ENCODE measurements at places on chromosomes 3 and 15.

DNA sequence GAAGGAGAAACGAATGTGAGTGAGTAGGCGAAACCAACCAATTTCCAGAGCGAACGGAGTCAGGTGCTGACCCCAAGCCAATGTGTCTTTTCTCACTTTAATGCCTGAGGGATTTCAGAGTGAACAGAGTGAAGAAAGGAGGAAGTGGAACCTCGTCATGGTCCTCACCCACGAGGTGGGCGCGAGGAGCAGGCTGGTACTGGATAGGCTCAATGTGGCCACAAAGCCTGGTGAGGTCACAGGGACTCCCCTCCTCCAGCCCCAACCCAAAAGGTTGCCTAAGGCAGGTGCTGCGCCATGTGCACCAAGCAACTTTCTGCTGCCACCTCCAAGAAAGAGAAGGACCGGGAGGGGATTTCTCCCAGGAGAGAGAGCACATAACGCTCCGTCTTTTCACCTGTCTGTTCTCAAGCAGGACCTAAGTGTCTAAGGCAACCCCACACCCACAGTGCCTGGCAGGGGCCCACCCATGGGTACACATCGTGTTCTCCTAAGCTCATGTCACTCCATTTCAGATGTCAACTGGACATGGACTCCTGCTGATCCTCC is 3.8 kb downstream of the NRROS start:
- DNase-seq: no peak

DNA sequence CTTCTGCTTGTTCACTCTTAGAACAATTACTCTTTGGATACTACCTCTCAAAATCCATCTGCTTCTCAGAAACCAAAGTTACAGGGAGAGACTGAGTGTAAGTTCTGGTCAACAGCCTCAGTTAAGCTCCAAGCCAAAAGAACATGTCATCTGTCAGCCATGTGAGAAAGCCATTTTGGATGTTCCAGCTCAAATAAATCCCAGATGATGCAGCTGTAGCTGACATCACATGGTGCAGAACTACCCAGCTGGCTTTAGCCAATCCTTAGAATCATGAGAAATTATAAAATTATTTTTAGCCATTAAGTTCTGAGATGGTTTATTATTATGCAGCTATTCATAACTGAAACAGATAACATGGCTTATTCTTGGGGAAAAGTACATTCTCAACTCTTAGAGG is 696.0 kb downstream of the ZNF385D start:
- no peak for DNase-seq

DNA sequence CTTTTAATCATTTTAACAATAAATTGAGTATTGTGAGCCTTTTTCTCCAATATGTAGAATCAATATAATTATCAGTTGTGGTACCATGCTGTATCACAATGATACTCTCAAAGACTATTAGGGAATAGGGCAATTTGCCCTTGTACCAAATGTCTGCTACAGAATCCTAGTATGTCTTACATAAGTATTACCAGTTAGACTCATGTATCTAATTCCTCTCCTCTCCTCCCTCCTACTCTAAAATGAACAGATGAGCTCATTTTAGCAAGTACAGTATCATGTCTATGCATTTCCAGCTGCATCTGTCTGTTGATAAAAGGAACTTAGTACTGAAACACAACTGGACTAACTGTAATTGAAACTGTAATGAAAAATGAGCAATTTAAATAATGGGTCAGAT is 124.3 kb upstream of the ATP11B start:
- no peak for DNase-seq

DNA sequence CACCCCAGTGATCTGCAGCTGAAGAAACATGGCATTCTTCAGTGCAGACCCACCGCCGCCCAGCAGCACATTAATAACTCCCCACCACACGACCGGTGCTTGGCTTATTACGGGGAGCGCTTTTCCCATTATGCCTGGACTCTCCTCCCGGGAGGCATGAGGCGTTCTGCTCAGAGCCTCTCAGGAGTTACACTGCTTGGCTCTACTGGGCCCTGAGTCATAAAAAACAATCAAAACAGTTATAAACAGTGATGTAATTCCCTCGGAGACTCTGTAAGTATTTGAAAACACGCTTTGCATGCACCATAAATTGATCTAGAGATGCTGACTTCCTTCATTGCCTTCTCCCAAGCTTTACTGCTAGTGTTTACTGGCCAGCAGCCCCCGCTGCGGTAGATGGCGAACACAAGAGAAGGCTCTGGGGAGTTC is 77.1 kb upstream of the SNRPA1 start:
- no peak for DNase-seq

GRCh38 chr3:177211503-177212277 is 14.4 kb upstream of the TBL1XR1 start:
- DNase-seq: no peak

DNA sequence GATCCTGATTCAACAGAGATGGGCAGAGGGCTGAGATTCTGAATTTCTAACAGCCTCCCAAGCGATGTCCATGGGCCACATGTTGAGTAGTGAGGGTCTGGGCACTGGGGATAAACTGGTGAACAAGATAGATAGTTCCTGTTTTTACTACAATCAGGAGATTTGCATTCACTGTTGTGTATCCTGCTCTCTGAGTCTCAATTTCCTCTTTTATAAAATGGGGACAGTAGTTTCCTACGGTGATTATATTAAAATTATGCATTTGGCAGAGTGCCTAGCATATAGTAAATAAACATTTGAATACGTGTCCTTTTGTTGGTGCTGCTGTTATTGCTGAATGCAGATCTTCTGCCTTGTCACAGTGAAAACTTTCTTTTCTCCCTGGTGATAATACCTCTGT is 102.5 kb downstream of the MYH15 start:
- DNase-seq: no peak

DNA sequence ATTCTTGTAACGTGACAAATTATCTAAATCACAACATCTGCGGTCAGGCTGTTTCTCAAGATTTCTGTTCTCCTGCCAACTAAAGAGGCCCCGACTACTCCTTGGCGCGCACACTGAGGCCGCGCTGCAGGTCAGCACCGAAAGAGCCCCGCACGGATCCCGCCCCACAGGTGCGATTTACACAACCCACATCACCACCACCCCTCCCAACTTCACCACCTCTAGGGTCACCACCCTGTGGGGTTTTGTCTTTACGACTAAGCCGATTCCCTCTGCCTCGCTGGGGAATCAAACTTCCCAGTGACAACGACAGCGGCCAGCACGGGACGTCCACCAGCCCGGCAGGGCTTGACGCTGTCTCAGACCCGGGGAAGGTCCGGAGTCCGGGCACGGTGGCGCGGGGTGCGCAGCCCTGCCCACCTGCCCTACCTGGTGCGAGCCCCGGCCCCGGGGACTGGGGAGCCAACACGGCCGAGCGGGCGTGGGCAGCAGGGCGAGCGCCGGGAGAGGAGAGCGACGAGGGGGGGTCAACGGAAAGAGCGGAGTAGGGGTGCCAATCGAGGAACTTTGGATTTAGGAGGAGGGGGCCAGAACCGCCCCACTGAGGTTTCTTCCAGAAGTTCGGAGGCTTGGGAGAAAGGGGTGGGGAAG is 764 bp downstream of the UACA start:
- DNase-seq: no peak

DNA sequence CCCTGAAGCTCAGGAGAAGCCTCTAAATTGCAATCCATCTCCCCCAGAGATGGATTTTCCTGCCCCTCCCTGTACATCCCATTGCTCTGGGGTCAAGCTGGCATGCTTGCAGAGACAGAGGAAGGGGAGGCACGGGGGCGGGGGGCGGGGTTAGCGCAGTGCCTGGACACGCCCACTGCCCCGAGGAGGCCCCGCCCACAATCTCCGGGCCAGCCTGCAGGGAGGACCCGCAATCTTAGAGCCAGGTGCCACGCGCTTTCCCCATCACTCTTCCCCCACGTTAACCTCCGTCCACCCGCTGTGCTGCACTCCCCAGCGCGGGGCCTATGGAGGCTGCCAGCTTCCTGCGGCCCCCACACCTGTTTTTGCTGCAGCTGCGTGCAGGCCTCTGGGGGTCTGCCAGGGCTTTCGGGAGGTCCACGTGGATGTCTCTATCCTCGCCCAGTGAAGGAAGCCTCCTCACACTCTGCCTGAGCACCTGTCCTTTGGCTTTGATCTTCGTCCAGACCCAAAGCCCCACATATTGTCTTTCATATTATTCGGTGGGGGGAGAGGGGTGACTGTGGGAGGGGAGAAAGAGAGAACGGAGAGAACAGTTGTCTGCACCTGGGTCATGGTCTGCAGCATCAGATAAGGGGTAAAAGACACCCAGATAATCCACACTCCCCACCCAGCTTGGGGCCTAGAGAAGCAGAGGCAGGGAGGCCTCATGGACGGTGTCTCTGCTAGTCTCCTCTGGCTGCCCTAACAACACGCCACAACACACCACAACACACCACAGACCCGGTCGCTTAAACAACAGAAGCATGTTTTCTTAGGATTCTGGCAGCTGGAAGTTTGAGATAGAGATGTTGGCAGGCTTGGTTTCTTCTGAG is 118.0 kb upstream of the MEF2A start:
- DNase-seq: no peak

DNA sequence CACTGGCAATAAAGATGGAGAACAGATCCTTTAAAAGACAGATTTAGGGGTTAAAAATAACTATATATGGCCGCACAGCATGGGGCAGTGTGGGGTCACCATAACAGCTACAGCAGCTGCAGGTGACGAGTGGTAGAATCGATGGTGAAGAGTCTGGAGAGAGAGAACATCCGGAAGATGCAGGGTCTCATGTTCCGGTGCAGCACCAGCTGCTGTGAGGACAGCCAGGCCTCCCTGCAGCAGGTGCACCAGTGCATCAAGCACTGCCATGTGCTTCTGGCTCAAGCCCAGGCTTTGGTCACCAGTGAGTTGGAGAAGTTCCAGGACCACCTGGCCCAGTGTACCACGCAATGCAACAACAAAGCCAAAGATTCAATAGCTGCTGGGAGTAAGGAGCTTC is 93.7 kb upstream of the IMPG2 start:
- no peak for DNase-seq

- DNase-seq: no peak
Observed at GRCh38 chr3:10192953-10193691, 28.4 kb downstream of the IRAK2 start.

- DNase-seq: no peak
Observed at GRCh38 chr3:36580716-36581115, 183.6 kb downstream of the DCLK3 start.

- no peak for DNase-seq
Observed at GRCh38 chr3:67486883-67487282, 167.5 kb downstream of the SUCLG2 start.

- peak; percentile 81 for DNase-seq
Observed at GRCh38 chr15:40104865-40105516, 3.7 kb downstream of the BMF start.

DNA sequence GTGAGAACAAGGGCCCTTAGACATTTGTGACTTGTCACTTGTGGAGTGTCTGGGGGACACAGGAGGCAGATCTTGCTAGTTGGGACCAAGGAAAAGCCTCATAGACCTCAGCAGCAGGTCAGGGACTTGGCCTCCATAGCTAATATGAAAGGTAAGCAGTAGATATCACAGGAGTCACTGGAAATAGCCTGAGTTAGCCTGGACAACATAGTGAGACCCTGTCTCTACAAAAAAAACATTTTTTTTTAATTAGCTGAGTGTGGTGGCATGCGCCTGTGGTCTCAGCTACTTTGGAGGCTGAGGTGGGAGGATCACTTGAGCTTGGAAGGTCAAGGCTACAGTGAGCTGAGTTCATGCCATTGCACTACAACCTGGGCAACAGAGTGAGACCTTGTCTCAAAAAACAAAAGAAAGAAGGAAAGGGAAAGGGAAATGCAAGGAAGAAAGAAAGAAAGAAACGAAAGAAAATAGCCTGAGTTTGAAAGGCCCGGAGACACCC is 37.1 kb upstream of the CLK3 start:
- DNase-seq: no peak

DNA sequence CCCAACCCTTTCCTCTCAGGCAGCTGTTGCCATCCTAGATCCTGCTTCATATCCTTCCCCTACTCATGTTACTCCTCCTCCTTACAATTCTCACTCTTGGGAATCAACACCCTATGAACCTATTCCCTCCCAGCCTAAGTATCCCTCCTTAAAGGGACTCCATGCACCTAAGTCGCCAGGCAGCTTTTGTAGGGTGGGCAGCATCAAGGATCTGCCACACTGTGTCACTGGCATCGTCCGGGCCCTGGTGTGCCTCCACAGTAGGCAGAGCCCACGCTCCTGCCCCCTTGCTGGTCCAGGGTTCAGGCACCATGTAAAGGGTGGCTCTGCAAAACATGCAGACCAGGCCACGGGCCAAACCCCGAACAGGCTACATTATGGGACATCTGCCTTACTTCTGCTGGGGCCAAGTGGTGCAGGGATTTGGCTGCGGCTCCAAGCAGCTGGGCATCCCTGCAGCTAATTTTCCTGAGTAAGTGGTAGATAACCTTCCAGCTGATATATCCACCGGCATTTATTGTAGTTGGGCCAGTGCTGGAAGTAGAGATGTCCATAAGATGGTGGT is 53.4 kb downstream of the GSK3B start:
- no peak for DNase-seq

GRCh38 chr15:81271761-81272644 is 51.9 kb downstream of the STARD5 start:
- DNase-seq: no peak

GRCh38 chr3:125240496-125240895 is 27.9 kb upstream of the SLC12A8 start:
- no peak for DNase-seq

DNA sequence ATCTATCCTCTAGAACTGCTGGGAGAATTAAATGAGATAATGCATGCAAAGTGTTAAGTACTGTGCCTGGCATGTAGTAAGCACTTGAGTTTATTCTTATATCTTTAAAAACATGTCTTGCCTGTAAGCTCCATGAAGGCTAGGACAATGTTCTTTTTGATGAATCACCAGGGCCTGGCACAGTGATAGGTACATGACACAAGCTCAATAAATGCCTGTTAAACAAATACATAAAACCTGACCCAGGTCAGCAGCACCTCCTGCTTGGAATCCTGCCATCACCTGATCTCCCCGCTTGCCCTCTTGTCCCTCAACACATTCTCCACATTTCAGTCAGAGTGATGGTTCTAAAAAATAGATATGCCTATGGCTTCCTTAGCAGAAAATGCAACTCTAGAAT is 186.8 kb downstream of the CHST2 start:
- no peak for DNase-seq

- DNase-seq: no peak
Observed at GRCh38 chr3:63910891-63911290, 1.3 kb downstream of the SCAANT1 start.

GRCh38 chr15:60835974-60836373 is 357.0 kb upstream of the ICE2 start:
- DNase-seq: no peak

- DNase-seq: peak; percentile 42
Observed at GRCh38 chr3:141487521-141488252, 860 bp downstream of the RASA2 start.

DNA sequence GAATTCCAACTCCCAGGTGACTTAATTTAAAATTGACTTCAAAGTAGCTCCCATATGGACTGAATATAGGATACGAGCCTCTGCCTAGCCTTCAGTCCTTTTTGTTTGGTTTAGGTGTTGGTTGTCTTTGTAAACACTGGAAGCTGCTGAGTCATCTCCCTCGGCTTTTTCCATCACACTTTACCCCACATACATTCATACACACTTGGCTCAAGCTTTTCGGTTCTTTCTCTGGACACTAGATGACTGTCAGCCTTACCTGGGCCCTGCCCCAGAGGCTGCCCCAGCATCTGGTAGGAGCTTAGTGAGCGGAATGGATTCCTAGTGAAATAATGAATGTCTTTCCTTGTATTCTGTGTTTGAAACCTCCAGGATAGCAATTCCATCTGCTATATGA is 201.5 kb upstream of the IL12A start:
- DNase-seq: no peak

Data from stimulated activated CD8-positive, alpha-beta memory T cell treated with anti-CD3 and anti-CD28 coated beads, Interleukin-15, amount 100 ng/mL, for 24 hours (primary cell).